ENCODE measurements at places on chromosomes 6 and 20.

- no peak for DNase-seq
These were observed 22.5 kb upstream of the TAGAP start for GRCh38 chr6:159067334-159067733.

DNA sequence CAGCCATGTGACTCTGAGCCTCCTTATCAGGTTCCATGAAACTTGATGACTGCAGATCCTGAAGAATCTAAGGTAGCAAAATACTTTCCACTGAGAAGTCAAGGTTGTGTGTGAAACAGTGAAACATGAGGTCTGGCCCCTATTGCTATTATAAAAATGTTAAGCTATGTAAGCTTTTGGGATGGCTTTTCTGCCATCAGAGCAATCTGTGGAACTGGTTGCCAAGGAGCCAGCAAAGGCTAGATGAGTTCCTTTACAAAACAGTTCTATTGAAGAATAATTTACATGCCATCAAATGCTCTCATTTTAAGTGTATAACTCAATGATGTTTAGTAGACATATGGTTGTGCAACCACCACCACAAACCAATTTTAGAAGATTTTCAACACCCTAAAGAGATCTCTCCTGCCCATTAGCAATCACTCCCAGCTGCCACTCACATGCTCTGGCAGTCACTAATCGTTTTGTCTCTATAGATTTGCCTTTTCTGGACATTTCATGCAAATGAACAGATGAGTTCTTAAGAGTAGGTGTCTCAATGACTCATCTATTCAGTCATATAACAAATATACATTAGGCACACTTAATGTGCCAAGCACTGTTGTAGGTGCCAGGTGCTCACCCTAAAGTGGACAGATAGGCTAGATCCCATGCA, 19.9 kb upstream of the MEP1A start:
- DNase-seq = no peak

DNA sequence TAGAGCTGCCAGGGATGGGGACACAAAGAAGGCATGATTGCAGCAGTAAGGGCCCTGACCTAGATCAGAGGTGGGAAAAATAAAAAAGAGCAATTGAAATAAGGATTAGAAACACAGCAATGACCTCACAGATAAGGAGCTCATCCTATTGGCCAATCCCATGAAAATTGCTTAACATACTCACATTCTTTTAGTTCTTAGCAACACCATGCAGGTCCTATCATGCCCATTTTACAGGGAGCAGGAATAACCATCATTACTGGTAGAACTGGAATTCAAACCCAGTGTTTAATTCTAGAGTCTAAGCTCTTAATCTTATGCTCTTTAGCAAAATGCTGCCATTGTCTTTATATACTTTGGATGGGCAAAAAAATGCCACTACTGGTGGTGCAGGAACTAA, 267.7 kb downstream of the RNF144B start:
- DNase-seq = no peak

DNA sequence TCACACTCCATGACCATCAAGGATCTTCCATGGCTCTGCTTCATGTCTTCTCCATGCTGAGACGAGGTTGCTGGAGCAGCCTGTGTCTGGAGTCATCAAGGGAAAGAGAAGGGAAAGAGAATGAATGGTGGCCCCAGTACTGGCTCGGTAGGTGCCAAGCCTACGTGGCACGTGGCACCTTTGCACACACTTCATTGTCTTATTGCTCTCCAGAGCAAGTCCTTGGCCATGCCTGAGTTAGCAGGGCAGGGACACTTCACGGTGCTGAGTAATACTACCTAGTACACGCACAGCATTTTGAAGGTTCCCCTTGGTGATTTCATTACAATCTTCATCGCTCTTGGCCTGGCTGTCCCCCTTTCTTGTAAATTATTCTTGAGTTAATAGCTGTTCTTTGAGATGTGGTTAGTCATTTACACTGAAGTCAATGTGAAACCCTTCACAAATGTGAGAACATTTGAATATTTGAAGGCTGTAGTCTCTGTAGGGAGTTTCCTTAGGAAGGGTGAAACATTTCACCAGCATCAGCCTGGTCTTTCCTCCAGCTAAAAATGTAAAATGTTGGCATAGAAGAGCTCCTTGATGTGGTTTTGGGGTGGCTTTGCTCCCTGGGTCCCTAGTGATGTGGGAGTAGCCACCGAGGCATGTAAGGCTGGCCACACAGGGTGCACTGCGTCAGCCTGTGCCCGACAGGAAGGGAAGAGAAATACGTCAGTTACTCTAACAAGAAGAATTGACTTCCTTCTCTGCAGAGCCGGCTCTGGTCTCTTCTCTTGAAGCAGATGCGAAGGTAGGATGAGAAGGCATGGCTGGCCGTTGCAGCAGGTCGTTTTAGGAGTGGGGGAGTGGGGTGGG, at the start of gene SYTL3:
SYTL3 (plus strand) TSS at position 766 of the 855 bp plus-strand sequence. CDS start 13,215 bp downstream, outside the sequence.
- DNase-seq = no peak

- DNase-seq = peak; percentile 4
These were observed 108.1 kb downstream of the BCKDHB start for GRCh38 chr6:80214436-80215022.

DNA sequence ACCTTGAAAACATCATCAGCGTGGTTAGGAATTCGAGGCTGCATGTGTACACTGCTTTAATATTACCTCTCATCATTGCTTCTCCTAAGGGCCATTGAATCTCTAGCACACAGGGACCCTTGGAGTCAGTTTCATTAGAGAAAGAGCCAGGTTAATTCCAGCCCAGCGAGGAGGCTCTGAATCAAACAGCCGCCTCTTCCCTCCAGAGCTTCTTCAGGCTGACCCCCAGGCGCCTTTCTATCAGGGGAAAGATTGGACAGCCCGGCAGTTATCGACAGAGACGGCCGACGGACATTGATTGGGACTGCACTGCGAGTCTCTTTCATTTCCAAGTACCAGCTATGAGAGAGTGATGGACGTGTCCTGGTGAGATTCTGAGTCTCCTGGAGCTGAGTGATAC, 159.2 kb downstream of the ANKRD60 start:
- no peak for DNase-seq
